ENCODE measurements at places on chromosomes 12 and 14. TPM values are rescaled to one million over a fixed set of nuclear protein-coding genes. Genes with fewer than 3 reads are reported as not detected.

- DNase-seq = peak; percentile 10
Measured at GRCh38 chr14:101088714-101089113, 185.2 kb upstream of the RTL1 start.

GRCh38 chr12:102478405-102479098 is 1.8 kb downstream of the IGF1 start:
- peak; percentile 76 for DNase-seq

- peak; percentile 51 for DNase-seq
Measured at GRCh38 chr12:6700646-6701051, at the start of gene PIANP. Gene PIANP, minus strand, starts transcription at chr12:6700815. Its CDS starts 2,754 bp downstream, at chr12:6698061.

Gene TDRD9
- 0.08 TPM for total RNA-seq

DNA sequence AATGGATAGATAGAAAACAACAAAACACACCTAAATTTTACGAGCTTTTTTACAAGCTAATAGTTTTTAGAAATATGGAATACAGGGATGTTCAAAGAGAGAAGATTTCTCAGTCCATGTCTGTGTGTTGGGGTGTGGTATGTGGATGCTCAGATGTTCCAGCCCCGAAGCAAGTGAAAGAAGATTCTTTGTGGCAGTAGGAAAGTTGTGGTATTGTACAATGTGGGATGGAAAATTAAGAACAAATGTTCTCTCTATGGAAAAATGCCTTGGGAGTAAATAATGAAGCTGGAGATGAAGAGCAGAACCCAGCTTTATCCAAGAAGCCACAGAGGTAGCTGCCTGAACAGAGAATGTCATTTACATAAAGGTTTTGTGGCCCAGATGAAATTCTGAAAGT is 150.3 kb upstream of the PRKD1 start:
- no peak for DNase-seq

GRCh38 chr12:119369907-119370546 is 35.5 kb downstream of the CCDC60 start:
- no peak for DNase-seq

Gene ABCD2
- total RNA-seq = 19.6 TPM

Gene EFS
- total RNA-seq = not detected

- DNase-seq = no peak
Measured at GRCh38 chr14:98913967-98914650, 357.9 kb downstream of the BCL11B start.

Gene ASB2
- total RNA-seq = 99.3 TPM

GRCh38 chr12:133080026-133080367 is 726 bp upstream of the ZNF140 start:
- peak; percentile 97 for DNase-seq

Gene PRIM1
- total RNA-seq = 46.2 TPM

Gene LRP1-AS
- not detected for total RNA-seq

Gene TPH2
- total RNA-seq = not detected

- DNase-seq = no peak
Measured at GRCh38 chr14:32561520-32561919, 232.4 kb downstream of the AKAP6 start.

DNA sequence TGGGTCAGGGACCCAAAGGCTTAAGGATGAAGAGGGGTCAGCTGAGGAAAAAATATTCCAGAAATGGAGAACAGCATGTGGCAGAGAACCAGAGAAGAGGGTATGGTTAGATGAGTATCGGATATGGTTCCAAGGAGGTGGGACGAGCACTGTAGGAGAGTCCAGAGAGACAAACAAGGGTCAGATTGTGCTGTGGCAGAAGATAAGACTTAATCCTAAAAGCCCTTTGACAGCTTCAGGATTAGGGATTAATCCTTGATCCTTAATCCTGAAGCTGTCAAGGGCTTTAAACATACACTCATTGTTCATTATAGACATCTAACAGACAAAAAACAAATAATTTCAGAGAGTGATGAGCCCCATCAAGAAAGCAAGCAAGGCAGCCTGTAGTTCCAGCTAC is 124.0 kb downstream of the SPTSSA start:
- DNase-seq = no peak

Gene CD4
- 324 TPM for total RNA-seq

- DNase-seq = no peak
Measured at GRCh38 chr14:20680843-20681347, 3.5 kb upstream of the RNASE4 start.

DNA sequence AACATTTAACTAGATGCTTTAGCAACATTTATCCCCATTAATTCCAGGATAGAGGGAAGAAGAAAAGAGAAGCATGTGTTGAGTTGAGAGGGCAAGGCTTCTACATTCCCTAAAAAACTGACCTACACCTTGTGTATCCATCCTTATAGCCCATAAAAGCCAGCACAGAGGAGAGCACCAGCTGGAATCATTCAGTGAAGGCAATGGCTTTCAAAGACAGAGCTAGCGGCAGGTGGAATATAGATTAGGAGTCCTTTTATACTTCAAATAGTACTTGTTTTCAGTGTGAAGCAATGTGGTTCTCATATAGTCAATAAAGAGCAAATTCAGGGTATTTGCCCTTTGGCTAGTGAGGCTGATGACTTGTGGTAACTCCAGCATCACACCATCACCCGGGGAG is 94.4 kb downstream of the TBC1D30 start:
- DNase-seq = no peak

Gene NKX2-1
- not detected for total RNA-seq

- DNase-seq = no peak
Measured at GRCh38 chr12:104828015-104828414, 130.1 kb downstream of the SLC41A2 start.

DNA sequence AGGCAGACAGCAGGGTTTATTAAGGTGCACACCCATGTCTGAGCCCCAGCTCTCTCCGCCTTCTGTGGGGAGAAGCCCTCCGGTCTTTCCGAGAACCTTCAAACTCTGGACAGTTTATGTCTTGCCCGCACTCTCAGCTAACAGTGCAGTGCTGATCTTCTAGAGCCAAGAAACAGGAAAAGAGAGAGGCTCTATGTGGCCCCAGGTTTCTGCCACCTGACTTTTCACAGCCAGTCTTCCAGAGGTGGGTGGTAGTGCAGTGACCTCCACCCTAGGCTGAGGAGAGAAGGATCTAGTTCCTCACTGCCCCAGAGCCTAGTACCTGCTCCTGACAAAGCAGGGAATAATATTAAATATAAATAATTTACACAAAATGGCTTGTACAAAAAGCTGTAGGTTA is 4.0 kb upstream of the SLC22A17 start:
- DNase-seq = no peak

Gene CLEC9A
- total RNA-seq = not detected
